Esophagus squamous epithelium (tissue), 5 donors: ENCODE measurements at places on chromosomes 2 and 18.
A peak's percentile ranks its signal among the peaks of the same experiment; 100 is the strongest.

DNA sequence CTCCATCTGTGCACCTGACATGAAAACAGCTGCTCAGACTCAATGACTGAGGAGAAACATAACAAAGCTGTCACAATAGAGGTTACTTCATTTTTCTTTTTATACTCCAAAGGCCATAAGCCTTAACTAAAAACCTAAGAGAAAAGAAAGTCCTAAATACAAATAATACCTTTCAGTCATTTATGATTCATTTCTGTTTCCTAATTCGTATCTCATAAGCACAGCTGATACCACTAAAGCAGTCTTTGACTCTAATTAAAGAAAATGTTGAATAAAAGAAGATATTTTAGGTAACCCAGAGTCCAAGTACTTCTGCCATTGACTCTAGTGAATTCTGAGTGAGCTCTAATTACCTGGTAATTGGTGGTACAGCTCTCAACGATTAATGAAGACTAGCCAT, 20.6 kb downstream of the NEMP2 start:
- H3K27me3 ChIP-seq, result no peaks in the 10 kb centered on the region
- no peak overlapping the region for H3K4me3 ChIP-seq
- H3K4me1 ChIP-seq, result no peaks in the 10 kb centered on the region
- no peak for DNase-seq
- no peak overlapping the region for H3K27ac ChIP-seq

GRCh38 chr2:206095536-206096332, 9.8 kb upstream of the INO80D start:
- no peaks in the 10 kb centered on the region for H3K4me1 ChIP-seq
- H3K27ac ChIP-seq, result no peak overlapping the region
- no peak overlapping the region for H3K4me3 ChIP-seq
- no peaks in the 10 kb centered on the region for H3K27me3 ChIP-seq
- H3K36me3 ChIP-seq, result no peaks in the 10 kb centered on the region

- DNase-seq, result no peak
- no peaks in the 10 kb centered on the region for H3K4me1 ChIP-seq
- H3K27me3 ChIP-seq, result no peaks in the 10 kb centered on the region
- H3K36me3 ChIP-seq, result peaks cover 5% of the 10 kb centered on the region
- no peak overlapping the region for H3K4me3 ChIP-seq
Measured at GRCh38 chr2:31893094-31893493, 117.7 kb downstream of the MEMO1 start.

- H3K4me1 ChIP-seq, result no peaks in the 10 kb centered on the region
- no peaks in the 10 kb centered on the region for H3K36me3 ChIP-seq
- H3K27me3 ChIP-seq, result no peaks in the 10 kb centered on the region
- no peak overlapping the region for H3K27ac ChIP-seq
- DNase-seq, result no peak
- H3K4me3 ChIP-seq, result no peak overlapping the region
Measured at GRCh38 chr2:9661261-9661660, 30.5 kb upstream of the YWHAQ start.

DNA sequence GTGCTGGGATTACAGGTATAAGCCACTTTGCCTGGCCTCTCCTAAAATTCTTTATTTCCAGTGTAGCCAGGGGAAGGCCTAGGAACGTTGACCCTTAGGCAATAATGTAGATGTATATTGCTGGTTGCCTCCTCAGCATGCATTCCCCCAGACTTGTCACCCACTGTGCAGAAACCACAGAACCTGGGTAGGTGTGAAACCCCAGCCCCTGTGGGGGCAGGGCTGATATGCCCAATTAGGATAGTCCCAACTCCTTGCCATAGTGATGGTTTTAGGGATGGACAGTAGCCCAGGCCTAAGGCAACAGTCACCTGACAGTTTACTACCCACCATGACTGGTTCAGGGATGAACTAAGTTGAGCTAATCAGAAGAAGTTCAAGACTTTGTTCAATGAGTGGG, 57.7 kb downstream of the TMEM247 start:
- no peaks in the 10 kb centered on the region for H3K27me3 ChIP-seq
- peaks cover 8% of the 10 kb centered on the region for H3K36me3 ChIP-seq
- no peak for DNase-seq
- H3K27ac ChIP-seq, result no peak overlapping the region

DNA sequence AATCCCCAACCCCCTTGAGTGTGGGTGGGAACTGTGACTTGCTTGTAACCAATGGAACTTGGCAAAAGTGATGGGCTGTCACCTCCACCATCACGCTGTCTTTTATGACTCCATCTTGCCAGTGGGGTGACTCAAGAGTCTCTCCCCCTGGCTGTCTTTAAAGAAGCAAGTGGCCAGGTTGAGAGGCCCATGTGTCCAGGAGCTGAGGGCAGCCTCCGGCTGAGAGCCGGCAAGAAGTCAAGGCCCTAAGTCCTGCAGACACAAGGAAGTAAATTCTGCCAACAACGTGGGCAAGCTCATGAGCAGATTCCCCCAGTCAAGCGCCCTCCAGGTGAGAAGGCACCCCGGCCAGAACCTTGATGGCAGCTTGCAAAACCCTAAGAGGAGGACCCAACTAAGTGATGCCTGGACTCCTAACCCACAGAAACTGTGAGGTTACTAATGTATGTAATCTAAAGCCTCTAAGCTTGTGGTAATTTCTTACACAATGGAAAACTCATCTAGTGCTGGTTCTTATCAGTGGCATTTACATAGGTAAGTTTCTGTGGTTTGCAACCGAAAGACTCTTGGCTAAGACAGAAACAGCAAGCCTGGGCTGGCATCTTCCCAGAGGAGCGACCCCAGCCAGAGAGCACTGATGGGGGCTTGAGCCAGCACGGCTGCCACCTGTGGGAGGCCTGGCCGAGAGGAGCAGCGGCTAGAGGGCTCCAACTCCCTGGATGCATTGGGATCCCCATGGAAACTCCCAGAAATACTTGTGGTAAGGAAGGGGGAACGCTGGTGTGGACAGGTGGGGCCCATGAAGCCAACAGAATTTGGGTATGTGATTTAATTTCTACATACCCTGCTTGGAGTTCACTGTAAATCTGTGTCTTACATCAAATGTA, 49.3 kb downstream of the CIB4 start:
- no peaks in the 10 kb centered on the region for H3K36me3 ChIP-seq
- DNase-seq, result no peak
- no peak overlapping the region for H3K4me3 ChIP-seq
- H3K27ac ChIP-seq, result no peak overlapping the region
- H3K4me1 ChIP-seq, result no peaks in the 10 kb centered on the region

DNA sequence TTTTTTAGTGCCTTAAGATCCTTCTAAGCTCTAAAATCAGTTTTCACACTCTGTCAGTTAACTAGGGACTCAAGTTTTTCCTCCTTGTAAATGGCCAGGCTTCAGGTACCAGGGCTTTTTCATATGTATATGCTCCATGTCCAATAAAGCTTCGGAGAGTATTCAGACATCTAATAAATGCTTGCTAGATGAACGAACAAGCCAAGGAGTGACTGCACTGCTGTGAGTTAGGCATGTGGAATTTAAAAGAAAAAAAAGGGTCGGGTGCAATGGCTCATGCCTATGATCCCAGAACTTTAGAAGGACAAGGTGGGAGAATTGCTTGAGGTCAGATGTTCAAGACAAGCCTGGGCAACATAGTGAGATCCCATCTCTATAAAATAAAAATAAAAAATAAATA, 81.9 kb downstream of the CDH2 start:
- DNase-seq, result no peak
- no peaks in the 10 kb centered on the region for H3K36me3 ChIP-seq
- H3K4me1 ChIP-seq, result no peaks in the 10 kb centered on the region
- H3K27me3 ChIP-seq, result no peaks in the 10 kb centered on the region
- no peak overlapping the region for H3K27ac ChIP-seq

GRCh38 chr2:120761164-120761861, 25.6 kb downstream of the GLI2 start:
- peaks cover 46% of the 10 kb centered on the region for H3K4me1 ChIP-seq
- no peaks in the 10 kb centered on the region for H3K27me3 ChIP-seq
- no peak overlapping the region for H3K4me3 ChIP-seq
- DNase-seq, result no peak

DNA sequence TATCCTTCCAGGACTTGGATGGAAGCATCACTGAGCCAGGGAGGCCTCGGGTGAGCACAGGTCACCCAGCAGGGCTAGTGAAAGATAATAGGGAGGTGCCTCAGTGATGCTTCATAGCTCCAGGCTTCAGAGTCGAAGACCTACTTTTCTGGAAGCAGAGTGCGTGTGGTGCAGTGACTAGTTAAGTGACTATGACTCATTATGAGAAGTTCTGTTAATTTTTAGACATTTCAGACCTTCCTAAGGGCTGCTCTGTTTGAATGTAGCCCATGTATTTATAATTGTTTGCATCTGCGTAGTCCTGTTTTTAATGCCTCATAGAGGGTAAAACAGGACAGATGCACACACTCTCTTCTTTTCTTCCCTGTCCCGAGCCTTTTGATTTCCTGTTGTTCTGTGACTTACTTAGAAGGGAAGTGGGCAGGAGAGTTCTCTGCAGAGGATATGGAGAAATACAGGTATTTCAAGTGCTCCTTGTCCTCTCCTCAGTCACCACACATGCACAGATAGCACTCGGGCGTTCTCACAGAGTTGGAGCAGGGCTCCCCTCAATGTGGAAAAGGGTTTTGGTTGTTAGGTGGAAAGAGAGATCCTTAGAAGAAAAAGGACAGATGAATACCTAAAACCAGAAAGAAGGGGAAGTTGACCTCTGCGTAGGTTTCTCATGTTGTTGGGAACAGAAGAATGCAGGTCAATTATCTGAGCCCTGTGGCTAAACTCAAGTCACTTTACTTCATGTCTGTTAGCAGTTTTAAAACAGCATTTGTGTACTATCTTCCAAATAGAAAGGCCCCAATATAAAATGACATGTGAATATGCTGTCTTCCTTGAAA, 34.7 kb downstream of the RALB start:
- no peak overlapping the region for H3K4me3 ChIP-seq
- peak overlapping the region; percentile 61 for H3K27ac ChIP-seq
- no peaks in the 10 kb centered on the region for H3K36me3 ChIP-seq
- DNase-seq, result no peak
- no peaks in the 10 kb centered on the region for H3K27me3 ChIP-seq

GRCh38 chr2:196315388-196316049, 144.1 kb upstream of the STK17B start:
- no peaks in the 10 kb centered on the region for H3K36me3 ChIP-seq
- no peak for DNase-seq
- no peaks in the 10 kb centered on the region for H3K27me3 ChIP-seq

DNA sequence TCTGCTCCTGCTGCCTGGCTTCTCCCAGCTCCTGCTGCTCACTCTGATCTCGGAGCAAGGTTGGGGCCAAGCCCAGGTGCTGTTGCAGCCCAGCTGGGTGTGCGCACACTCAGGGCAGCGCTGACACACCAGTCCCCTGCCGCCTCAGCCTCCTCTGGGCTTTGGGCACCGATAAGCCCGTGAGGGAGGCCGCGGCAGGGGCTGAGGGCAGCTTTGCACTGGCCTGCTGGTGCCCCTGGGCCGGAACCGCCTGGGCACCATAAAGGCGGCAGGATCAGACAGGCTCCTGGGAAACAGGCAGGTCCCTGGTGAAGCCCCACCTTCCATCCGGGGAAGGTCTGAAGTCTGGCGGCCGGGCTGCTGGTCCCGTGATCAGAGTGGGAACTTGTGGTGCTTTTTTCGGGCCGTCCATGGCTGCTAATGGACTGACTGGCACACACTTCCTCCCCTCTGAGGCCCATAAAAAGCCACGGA, 14.1 kb upstream of the EML6 start:
- no peaks in the 10 kb centered on the region for H3K36me3 ChIP-seq
- peak overlapping the region; percentile 61 for H3K4me3 ChIP-seq
- peak overlapping the region; percentile 65 for H3K27ac ChIP-seq
- H3K27me3 ChIP-seq, result peaks cover 13% of the 10 kb centered on the region
- peaks cover 6% of the 10 kb centered on the region for H3K4me1 ChIP-seq
- DNase-seq, result no peak

DNA sequence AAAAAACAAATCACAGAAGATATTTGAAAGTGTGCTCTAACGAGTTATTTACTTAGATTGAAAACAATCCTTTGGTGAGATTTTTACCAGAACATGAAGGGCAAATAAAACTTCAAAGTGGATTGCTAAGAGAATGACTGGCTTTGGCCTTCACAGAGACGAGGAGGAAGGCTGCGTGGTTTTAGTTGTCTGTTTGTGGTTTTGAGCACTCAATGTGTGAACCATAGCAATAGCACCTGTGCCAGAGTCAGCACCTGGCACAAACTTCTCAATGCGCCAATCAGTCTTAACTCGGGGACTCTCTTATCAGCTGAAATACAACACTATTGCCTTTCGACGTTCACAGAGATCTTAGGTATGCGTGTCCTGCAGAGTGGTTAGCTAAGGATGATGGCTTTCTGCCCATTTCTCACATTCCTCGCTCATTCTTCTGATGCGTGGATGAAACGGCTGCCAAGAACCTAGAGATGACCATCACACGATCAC, 70.0 kb downstream of the MBP start:
- DNase-seq, result no peak
- H3K4me1 ChIP-seq, result peaks cover 29% of the 10 kb centered on the region
- peak overlapping the region; percentile 80 for H3K27ac ChIP-seq
- no peaks in the 10 kb centered on the region for H3K36me3 ChIP-seq
- H3K4me3 ChIP-seq, result no peak overlapping the region

GRCh38 chr2:231604101-231604684, 11.5 kb downstream of the TEX44 start:
- peak overlapping the region; percentile 92 for H3K27ac ChIP-seq
- no peak for DNase-seq
- H3K27me3 ChIP-seq, result no peaks in the 10 kb centered on the region
- peaks cover 69% of the 10 kb centered on the region for H3K4me1 ChIP-seq
- peak overlapping the region; percentile 37 for H3K4me3 ChIP-seq
- H3K36me3 ChIP-seq, result no peaks in the 10 kb centered on the region

- H3K4me1 ChIP-seq, result peaks cover 67% of the 10 kb centered on the region
- H3K36me3 ChIP-seq, result no peaks in the 10 kb centered on the region
- no peak overlapping the region for H3K27ac ChIP-seq
Measured at GRCh38 chr2:176081837-176082524, 1.8 kb downstream of the EVX2 start.

- no peaks in the 10 kb centered on the region for H3K4me1 ChIP-seq
- DNase-seq, result no peak
- H3K4me3 ChIP-seq, result no peak overlapping the region
- no peaks in the 10 kb centered on the region for H3K36me3 ChIP-seq
- no peaks in the 10 kb centered on the region for H3K27me3 ChIP-seq
Measured at GRCh38 chr2:143162123-143162837, 33.1 kb downstream of the ARHGAP15 start.

DNA sequence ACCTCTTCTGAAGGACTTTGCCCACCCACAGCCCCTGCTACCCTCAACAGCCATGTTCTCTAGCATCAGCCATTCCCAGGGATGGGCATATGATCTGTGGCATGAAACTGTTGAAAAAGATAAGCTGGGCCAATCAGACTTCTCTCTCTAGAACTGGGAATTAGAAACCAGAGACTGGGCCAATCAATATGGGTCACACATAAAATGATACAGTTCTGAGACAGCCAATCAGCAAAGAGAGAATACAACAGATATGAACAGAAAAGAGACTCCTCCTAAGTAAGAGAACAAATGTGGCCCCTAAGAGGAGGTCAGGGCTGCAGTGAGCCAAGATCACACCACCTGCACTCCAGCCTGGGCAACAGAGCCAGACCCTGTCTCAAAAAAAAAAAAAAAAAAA, 2.1 kb downstream of the KIDINS220 start:
- no peaks in the 10 kb centered on the region for H3K27me3 ChIP-seq
- H3K4me3 ChIP-seq, result no peak overlapping the region
- H3K27ac ChIP-seq, result no peak overlapping the region

GRCh38 chr2:129904532-129905446, 74.7 kb upstream of the RAB6C start:
- no peak for DNase-seq
- no peak overlapping the region for H3K4me3 ChIP-seq
- H3K27me3 ChIP-seq, result no peaks in the 10 kb centered on the region
- no peaks in the 10 kb centered on the region for H3K4me1 ChIP-seq
